ENCODE measurements at places on chromosomes 5 and 9. TPM values are rescaled to one million over a fixed set of nuclear protein-coding genes. Genes with fewer than 3 reads are reported as not detected.

GRCh38 chr9:123696476-123696875 lies 233.4 kb downstream of the DENND1A start:
- no peaks in the 10 kb centered on the region for H3K36me3 ChIP-seq
- no peak for DNase-seq
- no peaks in the 10 kb centered on the region for H3K4me1 ChIP-seq
- H3K27me3 ChIP-seq: no peaks in the 10 kb centered on the region
- H3K4me3 ChIP-seq: no peak overlapping the region

DNA sequence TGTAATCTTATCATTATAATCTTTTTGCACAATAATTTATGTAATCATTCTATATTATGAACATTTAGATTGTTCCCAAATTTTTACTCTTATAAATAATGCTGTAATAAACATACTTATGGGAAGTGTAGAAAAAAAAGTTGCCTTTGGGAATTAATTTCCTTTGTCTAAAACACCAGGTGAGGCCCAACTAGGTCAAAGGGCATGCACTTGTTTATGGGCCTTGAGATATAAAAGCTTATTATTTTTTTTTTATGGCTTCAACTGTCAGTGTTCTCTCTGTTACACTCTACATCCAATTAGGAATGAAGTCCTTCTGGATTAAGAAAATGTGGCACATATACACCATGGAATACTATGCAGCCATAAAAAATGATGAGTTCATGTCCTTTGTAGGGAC lies 6.5 kb upstream of the PRLR start:
- H3K27me3 ChIP-seq: no peaks in the 10 kb centered on the region
- no peaks in the 10 kb centered on the region for H3K36me3 ChIP-seq
- no peak overlapping the region for H3K27ac ChIP-seq
- DNase-seq: no peak
- peaks cover 11% of the 10 kb centered on the region for H3K4me1 ChIP-seq
- no peak overlapping the region for H3K4me3 ChIP-seq

DNA sequence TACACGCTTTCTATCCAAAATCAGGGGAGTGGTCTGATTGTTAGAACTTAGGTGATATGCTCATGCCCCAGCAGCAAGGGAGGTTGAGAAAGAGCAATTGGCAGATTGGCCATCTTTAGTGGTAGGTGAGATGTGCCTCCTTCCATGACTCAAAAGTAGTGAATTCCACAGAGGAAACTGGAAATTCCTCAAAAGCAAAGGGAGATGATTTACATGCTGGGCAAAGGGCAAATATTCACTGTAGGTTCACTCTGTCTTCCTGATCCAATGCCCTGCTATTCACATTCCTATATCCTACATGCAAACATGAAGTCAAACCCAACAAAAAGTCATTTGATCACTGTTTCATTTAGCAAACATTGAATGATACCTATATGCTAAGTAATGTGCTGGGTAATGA lies 130.1 kb upstream of the ZNF608 start:
- no peaks in the 10 kb centered on the region for H3K4me1 ChIP-seq
- DNase-seq: no peak
- H3K27me3 ChIP-seq: no peaks in the 10 kb centered on the region

DNA sequence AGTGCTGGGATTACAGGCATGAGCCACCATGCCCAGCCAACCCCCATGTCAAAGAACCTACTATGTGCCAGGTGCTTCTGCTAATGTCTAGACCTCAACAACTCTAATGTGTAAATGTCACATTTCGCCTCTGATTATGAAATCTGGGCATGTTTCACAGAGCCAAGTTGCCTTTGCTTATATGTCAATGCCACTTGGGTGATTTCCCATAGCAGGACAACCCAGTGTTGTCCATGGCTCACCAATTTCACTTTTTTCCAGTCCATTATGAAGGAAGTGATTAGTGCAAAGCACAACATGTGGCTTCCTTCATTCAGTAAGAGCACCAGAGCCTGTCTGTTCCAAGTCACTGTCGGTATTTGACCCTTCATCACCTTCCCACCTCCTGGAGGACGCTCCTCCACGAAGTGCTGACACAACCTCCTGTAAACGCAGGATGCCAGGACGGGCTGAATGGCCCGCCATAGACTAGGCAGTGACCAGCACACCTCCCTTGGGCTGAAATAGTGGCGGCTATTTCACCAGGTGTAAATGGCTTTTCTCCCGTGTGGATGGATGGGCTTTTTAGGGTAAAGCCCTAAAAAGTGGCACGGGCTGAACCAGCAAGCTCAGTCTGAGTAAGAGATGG lies 962 bp upstream of the PKN3 start:
- no peak overlapping the region for H3K4me3 ChIP-seq
- peaks cover 7% of the 10 kb centered on the region for H3K36me3 ChIP-seq
- H3K27me3 ChIP-seq: no peaks in the 10 kb centered on the region
- DNase-seq: no peak
- no peaks in the 10 kb centered on the region for H3K4me1 ChIP-seq

DNA sequence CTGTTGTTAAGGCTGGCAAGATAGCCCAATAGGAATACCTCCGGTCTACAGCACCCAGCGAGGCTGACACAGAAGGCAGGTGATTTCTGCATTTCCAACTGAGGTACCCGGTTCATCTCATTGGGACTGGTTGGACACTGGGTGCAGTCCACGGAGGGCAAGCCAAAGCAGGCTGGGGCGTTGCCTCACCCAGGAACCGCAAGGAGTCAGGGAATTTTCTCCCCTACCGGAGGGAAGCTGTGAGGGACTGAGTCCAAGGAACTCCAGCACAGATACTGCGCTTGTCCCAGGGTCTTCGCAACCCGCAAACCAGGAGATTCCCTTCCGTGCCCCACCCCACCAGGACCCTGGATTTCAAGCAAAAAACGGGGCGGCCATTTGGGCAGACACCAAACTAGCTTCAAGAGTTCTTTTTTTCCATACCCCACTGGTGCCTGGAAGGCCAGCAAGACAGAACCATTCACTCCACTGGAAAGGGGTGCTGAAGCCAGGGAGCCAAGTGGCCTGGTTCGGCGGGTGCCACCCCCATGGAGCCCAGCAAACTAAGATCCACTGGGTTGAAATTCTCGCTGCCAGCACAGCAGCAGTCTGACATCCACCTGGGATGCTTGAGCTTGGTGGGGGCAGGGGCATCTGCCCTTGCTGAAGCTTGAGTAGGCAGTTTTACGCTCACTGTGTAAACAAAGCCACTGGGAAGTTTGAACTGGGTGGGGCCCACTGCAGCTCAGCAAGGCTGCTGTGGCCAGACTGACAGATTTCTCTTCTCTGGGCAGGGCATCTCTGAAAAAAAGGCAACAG lies 647.2 kb downstream of the BNC2 start:
- no peak overlapping the region for H3K27ac ChIP-seq
- DNase-seq: no peak
- H3K36me3 ChIP-seq: no peaks in the 10 kb centered on the region
- no peak overlapping the region for H3K4me3 ChIP-seq

DNA sequence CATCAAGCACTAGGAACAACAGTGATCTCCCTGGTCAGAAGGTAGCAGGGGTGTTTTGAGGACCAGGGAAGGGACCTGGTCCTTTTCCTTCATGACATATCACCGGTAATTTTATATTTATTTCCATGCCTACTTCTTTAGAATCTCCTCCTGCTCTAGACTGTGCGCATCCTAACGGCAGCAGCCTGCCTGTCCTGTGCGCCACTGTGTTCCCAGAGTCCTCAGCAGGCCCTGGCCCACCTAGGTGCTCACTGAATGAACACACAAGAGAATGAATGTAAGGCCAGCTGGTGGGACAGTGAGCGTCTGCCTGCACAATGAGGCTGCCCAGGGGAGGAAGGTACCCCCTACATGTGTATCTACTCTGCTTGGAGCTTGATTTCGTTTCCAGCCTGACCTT lies 51.5 kb downstream of the C5orf15 start:
- no peaks in the 10 kb centered on the region for H3K4me1 ChIP-seq
- no peak overlapping the region for H3K27ac ChIP-seq
- H3K36me3 ChIP-seq: no peaks in the 10 kb centered on the region
- H3K4me3 ChIP-seq: no peak overlapping the region
- no peak for DNase-seq

- no peaks in the 10 kb centered on the region for H3K36me3 ChIP-seq
- H3K27ac ChIP-seq: no peak overlapping the region
- no peaks in the 10 kb centered on the region for H3K27me3 ChIP-seq
- DNase-seq: no peak
- no peaks in the 10 kb centered on the region for H3K4me1 ChIP-seq
- no peak overlapping the region for H3K4me3 ChIP-seq
These were observed 62.7 kb downstream of the MEGF10 start for GRCh38 chr5:127353327-127353726.

DNA sequence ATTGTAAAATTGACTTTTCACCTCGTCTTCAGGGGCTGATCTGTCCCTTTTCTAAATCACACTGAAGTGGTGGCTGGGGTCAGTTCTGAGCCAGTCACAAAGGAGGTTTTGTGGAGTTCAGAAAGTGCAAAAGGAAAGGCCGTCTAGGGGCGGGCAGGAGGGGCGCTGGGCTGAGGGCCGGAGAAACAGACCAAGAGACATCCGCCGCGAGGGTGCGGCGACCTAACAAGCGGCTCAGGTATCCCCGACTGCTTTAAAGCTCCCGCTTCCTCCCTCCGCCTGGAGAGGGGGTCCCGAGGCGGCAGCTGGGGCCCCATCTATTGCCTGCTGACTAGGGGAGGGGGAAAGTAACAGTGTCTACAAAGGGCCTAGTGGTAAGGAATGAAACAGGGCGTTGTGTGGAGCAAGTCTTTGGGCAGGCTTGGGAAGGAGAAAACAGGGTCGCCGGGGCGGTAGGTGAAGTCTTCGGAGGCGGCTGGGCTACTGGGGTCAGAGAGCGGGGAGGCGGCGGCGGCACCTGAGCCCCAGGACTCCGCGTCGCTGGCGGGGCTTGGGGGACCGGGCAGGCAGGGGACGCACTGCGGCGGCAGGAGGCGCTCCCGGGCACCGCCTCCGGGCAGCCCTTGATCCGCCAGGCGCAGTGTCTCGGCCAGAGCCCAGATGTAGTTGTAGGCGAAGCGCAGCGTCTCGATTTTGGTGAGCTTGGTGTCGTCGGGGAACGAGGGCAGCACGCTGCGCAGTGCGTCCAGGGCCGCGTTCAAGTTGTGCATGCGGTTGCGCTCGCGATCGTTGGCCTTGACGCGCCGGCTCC lies 950 bp downstream of the NEUROG1 start:
- DNase-seq: no peak
- no peaks in the 10 kb centered on the region for H3K36me3 ChIP-seq
- no peak overlapping the region for H3K27ac ChIP-seq
- H3K27me3 ChIP-seq: peaks cover 57% of the 10 kb centered on the region
- no peak overlapping the region for H3K4me3 ChIP-seq

- H3K4me1 ChIP-seq: peaks cover 50% of the 10 kb centered on the region
- no peaks in the 10 kb centered on the region for H3K27me3 ChIP-seq
- no peak overlapping the region for H3K4me3 ChIP-seq
- H3K36me3 ChIP-seq: no peaks in the 10 kb centered on the region
These were observed 4.9 kb upstream of the EHMT1 start for GRCh38 chr9:137613738-137614523.

Gene BARHL1
- not detected for total RNA-seq

Gene QRFP
- not detected for total RNA-seq

Gene SLC4A9
- total RNA-seq: not detected

Gene LHX6
- total RNA-seq: 1.2 TPM

Gene CACNA1B
- total RNA-seq: 0.04 TPM

Gene DAB2
- total RNA-seq: 316 TPM

Gene TAF11L5
- not detected for total RNA-seq
